MV-4-11 (cell line): ENCODE measurements at places on chromosomes 5 and 9.

DNA sequence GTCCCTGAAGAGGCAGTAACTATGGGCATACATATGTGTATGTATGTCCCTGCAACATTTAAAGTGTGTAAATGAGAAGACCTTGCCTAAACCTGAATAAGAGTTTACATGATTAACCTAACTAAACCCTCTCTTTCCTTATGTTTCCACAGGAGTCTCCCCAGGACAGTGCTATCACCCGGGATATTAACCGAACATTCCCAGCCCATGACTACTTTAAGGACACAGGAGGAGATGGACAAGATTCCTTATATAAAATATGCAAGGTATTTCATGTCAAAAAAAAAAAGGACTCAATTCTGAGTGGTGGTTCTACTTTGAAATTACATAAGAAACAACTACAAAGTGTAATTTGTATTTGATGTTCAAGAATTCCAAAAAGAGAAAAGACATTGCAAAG is 31.7 kb downstream of the GPR21 start:
- DNase-seq = no peak

DNA sequence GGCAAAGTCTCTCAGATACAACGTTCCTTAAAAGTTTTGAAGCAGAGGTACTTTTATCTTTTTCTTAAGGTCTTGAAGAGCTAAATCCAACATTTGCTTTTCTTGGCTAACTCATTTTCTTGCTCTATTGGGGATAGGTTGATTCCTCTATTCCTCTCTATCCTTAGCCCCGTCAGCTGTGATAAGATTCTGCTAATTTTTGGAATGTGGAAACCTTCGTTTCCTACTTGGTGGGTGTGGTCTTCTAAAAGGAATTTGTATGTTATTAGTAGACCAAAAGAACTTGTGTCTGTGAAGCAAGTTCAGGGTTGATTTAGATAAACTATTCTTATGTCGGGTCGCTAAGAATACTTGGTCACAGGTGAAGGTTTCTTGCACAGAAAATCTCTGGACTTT is 308.6 kb downstream of the ADAMTS6 start:
- no peak for DNase-seq

- peak; percentile 54 for DNase-seq
Measured at GRCh38 chr5:163941079-163941478, 435.7 kb downstream of the MAT2B start.

DNA sequence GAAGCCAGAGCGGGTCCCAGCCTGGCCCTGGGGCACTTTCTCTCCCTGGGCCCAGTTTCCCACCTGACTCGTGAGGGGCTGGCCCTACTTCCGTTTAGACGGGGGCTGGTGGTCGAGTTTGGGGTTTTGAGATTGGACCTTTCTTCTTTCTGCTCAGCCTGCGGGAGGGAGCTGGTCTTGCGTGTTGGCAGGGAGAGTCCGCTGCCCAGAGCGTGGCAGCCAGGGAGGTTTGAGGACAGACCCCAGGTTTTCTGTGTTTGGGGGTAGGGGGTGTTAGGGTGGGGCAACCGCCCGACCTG is 6.0 kb upstream of the PITX1 start:
- DNase-seq = peak; percentile 56

GRCh38 chr5:117504305-117504704 is 929.7 kb upstream of the SEMA6A start:
- no peak for DNase-seq

- DNase-seq = no peak
Measured at GRCh38 chr5:65861830-65862241, 64.5 kb upstream of the ERBIN start.

GRCh38 chr5:108521011-108521700 is 139.3 kb upstream of the FBXL17 start:
- no peak for DNase-seq

GRCh38 chr5:151288180-151288579 is 15.4 kb downstream of the SLC36A3 start:
- DNase-seq = no peak

GRCh38 chr9:83665580-83666200 is 42.1 kb downstream of the UBQLN1 start:
- peak; percentile 91 for DNase-seq

DNA sequence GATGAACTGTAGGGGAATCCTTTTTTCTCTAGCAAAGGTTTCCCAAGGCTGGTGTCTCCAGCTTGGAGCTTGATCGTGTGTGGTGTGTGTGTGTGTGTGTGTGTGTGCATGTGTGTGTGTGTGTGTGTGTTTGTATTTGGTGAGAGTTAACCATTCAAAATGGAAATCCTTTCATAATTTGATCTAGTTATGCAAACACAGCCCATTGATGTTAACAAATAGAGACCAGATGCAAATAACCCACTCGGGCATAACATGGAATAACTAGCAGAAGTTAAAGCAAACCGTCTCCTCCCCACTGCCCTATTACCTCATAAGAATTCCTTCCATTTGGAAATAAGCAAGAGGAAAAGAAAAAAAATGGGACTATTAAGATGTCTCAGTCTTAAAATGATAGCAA is 24.9 kb upstream of the ZSWIM6 start:
- DNase-seq = no peak

DNA sequence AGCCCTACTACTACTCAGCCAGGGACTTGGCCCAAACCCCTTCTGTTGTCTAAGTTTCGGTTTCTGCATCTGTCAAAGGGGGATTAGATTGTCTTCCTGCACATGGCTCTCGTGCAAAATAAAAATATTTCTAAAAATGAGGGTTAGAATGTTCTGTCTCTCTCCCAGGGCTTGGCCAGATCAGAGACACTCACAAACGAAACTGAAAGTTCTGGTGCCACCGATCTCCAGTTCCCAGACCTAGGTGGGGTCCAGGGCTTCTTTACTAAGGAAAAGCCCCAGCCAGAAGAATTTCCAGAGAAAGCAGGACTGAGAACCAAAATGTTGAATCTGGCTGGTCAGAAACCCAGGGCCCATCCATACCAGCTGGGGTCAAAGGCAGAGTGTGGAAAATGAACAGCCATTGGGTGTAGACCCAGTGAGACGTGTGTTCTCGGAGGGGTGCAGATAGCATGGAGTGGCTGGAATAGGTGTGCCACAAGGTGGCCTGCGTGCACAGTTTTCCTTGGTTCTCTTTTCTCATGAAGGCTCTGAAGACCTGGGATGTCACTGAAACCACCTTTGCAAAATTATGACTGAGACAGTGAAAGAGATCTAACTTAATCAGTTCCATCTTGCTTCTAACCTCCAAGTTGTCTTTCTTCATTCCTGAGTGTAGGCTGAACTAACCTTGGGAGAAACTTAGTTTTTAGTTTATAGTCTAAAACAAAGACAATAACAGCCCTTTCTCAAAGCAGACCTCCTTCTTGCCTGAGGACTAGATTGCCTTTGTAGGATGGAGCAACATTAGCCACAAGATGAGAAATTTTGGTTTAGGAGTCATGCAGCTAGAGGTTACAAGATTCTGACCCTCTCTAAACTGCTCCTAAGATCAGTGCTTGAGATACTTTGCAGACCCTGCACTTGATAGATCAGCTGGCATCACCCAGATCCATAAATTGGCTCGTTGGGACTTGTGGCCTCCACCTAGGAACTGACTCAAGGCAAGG is 2.3 kb upstream of the SLC23A1 start:
- DNase-seq = peak; percentile 27

DNA sequence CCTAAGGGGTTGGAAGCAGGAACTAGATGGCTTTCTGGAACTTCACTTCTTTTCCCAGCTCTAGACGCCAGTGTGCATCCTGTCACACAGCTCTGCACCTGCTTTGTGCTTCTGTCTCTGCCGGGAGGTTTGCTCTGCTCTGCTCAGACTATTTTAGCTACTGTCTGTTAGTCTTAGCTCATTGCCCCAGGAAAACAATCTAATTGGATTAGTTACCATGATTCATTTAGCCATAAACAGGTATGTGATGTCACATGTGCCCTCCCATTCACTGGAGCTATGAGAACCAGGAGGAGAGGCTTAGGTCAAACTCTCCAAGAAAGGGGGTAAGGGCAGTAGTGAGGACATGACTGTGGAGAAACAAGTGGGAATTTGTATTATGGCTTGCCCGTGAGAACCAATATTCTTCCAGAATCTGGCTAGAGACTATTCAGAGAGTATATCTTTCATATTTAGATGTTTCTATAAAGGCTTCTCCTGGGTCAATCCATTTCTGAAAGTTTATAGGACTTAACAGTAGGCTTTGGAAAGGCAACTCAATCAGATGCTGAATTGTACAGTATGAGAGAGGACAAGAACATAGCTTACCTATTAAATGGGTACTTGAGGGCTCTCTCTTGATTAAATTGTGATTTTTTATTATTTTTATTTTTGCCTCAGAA is 22.4 kb upstream of the NREP start:
- no peak for DNase-seq

- no peak for DNase-seq
Measured at GRCh38 chr5:178078197-178079010, 34.9 kb upstream of the N4BP3 start.

- no peak for DNase-seq
Measured at GRCh38 chr5:55021410-55021809, 2.6 kb upstream of the GZMK start.

DNA sequence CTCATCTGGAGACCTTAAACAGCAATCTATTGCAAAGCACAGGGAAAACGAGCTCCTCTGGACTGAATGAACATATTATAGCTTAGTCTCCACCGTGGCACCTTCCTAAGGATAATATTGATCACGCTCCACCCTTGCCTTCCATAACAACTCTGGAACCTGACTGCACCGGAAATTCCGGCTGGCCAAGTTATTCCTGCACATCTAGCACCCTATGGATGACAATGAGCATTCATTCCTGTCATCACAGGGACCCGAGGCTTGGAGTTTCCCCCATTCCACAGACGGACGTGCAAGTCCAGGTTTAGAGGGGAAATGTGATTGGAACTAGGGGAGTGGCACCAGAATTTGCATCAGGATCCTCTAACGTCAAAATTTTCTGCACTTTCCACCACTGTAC is 27.5 kb downstream of the STK10 start:
- no peak for DNase-seq

GRCh38 chr9:126804696-126805553 is at the start of gene ZBTB43:
Gene ZBTB43, plus strand, starts transcription at chr9:126805040. Its CDS starts 27,470 bp downstream, at chr9:126832510.
- DNase-seq = peak; percentile 95

GRCh38 chr9:121866927-121867326 is 215.5 kb downstream of the DAB2IP start:
- no peak for DNase-seq

DNA sequence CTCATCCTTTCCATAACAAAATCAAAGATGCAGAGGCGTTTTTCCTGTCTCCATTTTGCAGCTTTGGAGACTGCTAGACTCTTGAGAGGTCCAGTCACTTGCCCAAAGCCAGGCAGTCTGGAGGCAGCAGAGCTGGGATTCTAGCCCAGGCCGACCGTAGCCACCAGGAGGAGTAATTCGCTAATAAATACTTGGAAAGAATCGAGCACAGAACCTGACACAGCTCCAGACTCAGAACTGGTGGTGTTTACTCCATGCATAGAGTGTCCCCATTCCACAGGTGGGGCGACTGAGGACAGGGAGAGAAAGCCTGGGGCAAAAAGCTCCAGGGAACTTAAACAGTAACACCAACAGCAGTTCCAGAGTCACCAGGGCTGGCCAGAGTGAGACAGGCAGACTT is 10.7 kb upstream of the CERCAM start:
- DNase-seq = no peak

- DNase-seq = peak; percentile 54
Measured at GRCh38 chr9:69919461-69920061, 98.9 kb downstream of the CFAP95 start.

- DNase-seq = no peak
Measured at GRCh38 chr5:145925353-145925752, 11.0 kb upstream of the SH3RF2 start.

GRCh38 chr5:64125521-64125920 is 40.1 kb upstream of the RNF180 start:
- no peak for DNase-seq

DNA sequence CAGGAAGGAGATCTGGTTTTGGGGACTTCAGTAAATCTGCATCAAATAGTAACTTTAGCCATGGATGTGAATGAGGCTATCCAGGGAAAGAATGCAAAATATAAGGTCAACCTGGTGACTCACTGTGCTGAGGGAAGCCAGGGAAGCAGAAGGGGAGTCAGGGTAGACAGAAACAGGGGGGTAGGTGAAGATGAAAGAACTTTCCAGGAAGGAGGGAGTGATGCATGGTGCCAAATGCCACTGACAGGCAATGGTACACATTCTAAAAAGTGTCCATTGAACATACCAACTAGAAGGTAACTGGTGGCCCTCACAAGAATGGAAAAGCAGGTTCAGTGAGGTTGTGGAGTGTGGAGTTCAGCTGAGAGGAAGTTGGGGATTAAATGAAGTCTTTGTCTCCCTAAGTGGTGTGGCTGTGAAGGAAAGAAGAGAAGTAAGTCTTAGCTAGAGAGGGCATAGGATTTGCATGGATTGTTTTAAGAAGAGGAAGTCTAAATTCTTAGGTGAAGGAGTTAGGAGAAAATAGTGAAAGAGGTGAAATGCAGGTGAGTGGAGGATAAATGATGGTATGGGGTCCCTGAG is 35.5 kb downstream of the PALM2AKAP2 start:
- peak; percentile 25 for DNase-seq

DNA sequence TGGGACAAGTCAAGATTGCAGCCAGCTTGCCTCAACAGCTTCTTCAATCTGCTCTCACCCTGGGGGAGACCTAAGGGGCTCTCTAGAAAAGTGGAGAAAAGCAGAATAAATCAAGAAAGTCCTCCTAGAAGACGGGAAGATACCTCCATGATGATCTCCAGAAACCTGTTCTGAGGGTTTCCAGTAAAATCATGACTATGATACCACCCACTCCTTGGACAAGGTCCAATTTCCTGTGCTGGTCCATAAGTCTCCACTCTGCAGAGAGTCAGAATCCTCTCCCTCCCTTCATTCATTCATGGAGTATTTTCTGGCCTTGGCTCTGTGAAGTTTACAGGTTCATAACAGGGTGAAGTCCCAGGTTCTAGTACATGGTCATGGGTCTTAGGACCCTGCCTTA is 168.6 kb downstream of the SLC12A2 start:
- DNase-seq = no peak

- DNase-seq = no peak
Measured at GRCh38 chr9:36970007-36970888, 63.8 kb downstream of the PAX5 start.

DNA sequence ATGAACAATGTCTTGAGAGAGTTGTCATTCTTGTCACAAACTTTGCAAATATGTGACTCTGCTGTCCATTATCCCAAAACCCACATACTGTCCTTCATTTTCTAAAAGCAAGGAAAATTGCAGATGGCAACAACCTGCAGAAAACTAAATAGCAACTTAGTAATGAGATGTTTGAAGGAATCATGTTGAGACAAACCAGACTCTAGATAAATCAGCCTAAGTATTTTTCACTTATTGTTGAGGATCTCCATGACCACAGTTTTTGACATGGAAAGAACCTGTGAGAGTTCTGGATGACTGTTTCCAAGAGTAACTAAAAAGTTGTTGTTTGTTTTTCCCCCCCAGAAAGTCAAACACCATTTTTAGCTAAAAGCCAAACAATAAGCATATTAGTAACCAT is 535.2 kb upstream of the ZNF608 start:
- DNase-seq = no peak

DNA sequence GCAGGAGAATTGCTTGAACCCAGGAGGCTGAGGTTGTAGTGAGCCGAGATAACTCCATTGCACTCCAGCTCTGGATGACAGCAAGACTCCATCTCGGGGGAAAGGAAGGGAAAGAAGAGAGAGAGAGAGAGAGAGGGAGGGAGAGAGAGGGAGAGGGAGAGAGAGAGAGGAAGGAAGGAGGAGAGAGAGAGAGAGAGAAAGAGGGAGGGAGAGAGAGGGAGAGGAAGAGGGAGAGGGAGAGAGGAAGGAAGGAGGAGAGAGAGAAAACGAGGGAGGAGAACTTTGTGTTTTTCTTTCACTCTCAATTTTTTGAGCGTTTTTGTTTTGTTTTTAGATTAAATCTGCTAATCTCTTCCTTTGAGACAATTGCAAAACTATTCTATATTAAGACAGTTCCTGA is 46.9 kb downstream of the SPEF2 start:
- DNase-seq = no peak
